ENCODE measurements at places on chromosomes 2 and 18.
A peak's percentile ranks its signal among the peaks of the same experiment; 100 is the strongest.

- peak; percentile 37 for DNase-seq
These were observed 48.5 kb upstream of the PROKR1 start for GRCh38 chr2:68594674-68595492.

- DNase-seq, result no peak
These were observed 65.5 kb downstream of the PARD6G start for GRCh38 chr18:80181642-80182461.

- DNase-seq, result no peak
These were observed 53.6 kb upstream of the EML6 start for GRCh38 chr2:54669677-54670484.

GRCh38 chr2:215760557-215760956 lies 252.8 kb downstream of the MREG start:
- DNase-seq, result no peak

DNA sequence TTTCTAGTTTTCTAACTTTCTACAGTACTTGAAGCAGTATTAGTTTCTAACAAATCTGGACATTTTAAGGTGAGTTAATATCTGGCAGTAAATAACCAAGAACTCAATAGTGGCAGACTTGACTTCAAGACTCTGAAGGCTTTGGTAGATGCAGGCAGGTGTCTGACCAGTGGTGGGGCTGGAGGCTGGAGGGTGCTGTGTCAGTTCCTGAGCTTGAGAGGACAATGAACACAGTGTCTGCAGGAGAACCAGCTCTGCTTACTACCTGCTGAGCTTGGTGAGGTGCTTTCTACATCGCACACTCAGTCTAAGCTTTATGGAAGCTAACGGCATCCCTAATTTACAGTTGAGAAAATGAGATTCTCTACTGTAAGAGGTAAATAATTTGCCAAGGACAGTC lies 21.2 kb downstream of the ALLC start:
- no peak for DNase-seq

DNA sequence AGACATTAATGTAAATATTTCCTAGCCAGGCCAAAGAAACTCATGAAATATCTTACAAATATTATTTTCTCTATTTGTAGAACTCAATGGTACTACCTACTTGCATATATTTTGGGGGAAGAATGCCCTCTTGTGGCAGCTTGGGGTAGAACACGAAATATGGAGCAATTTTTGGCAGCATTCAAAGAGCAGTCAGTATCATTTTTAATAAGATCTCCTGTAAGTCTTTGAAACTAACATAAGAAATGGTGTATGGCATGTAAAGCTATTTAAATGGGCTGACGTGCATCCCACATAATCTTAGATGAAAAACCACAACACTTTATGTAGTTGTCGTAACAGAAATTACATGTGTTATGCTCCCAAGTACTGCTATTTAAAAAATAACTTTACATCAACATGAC lies 62.3 kb upstream of the CCDC195 start:
- DNase-seq, result peak; percentile 59

- no peak for DNase-seq
These were observed 13.4 kb upstream of the CLASP1 start for GRCh38 chr2:121662656-121663055.

DNA sequence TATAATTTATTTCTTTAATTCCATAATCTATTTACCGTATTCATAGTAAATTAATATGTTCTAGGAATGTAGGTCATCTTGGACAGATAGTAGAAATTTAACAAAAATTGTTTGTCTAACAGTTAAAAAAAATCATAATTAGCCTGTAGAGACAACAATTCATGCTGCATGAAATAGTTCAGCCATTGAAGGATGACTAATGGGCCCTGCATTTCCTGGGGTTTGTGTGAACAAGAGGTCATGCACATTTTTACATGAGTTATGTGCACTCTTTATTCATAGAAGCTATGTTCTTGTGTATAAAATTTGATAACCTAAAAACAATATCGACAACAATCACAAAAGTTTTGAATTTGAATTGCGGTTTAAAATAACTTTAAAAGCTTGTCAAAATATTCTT lies 1663.6 kb downstream of the SUCLG1 start:
- no peak for DNase-seq

- no peak for DNase-seq
These were observed 77.7 kb upstream of the WDR75 start for GRCh38 chr2:189363559-189363958.

DNA sequence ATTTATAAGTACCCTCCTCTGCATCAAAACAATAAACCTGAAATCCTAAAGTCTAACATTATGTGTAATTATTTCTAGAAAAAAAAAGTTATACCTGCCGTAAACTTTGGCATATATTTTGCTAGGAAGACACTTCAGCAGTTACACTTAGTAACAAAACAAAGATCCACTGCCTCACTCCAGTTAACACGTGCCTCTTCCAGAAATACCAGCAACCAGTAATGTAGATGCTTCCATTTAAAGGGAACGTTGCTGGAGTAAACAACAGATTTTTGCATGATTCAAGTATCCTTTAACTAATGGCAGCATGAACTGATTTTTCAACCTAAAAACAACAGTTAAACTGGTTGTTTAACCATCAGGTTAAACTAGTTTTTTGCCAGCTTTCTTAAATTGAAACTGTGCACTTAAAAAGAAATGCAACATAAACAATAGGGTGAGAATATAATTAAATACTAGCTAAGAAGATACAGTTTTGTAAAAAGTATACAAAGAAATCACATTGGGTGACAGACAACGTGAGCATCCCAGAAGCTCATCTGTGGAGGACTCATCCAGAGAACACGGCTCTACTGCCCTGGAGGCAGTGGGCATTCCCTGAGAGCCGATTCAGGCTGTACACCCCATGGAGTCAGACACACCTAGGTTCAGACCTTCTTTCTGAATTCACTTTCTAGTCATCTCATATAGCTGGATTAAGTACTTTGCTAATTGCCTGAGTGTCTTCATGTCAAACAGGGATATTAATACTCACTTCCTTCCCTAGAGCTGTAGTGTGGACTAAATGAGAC lies 22.3 kb downstream of the MGAT4A start:
- DNase-seq, result no peak

DNA sequence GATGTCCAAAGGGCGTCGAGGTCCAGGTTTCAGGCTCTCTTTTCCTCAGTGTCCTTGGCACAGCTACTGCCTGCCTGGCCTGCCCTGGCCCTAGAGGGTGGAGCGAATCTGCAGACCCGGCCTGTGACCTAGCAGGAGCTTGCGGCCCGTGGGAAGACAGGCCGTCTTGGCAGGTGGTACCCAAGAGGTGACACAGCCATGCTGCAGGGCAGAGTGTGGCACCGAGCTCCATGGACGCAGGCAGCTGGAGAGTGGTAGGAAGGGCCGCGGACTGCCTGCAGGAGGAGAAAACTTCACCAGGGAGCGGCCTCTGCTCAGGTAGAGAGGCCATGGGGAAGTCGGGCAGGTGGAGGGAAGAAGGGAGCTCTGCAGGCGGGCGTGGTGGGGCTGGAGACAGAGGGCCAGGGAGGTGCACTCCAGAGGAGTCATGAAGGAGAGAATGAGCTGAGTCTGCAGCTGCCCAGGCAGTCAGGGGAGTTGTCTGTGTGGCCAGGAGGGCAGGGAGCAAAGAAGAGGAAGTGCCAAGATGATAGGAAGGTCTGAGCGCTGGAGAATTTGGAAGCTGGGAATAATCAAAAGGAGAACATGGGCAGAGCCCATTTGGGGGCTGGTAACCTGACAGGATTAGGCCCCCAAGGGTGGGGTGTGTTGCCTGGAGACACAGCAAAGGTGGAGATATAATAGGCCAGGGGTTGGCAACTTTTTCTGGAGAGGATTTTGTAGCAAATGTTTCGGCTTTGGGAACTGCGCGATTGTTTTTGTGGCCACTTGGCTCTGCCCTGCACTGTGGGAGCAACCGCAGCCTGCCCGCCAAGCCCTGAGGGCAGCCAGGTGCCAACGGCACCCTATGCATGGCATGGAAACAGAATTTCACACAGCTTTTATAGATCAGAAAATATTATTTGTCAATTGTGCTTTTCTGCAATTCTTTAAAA lies 154.4 kb upstream of the PXDN start:
- no peak for DNase-seq

DNA sequence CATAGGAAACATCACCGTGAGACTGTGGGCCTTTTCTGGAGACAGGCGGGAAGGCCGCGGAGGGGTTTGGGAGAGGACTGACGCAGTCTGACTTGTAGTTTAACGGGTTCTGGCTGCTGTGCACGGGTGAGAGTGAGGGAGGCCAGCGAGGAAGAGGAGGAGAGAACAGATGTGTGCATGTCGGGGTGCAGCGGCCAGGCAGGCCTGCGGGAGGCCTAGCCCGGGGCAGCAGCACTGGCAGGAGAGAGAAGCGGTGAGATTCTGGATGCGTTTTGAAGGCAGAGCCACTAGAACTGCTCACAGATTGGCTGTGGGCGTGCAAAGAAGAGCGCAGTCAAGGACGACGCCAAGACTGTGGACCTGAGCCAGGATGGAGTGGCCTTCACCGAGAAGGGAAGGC lies 53.9 kb downstream of the PTGR3 start:
- DNase-seq, result no peak

- no peak for DNase-seq
These were observed 2.6 kb downstream of the ANKRD44 start for GRCh38 chr2:197307933-197308521.

DNA sequence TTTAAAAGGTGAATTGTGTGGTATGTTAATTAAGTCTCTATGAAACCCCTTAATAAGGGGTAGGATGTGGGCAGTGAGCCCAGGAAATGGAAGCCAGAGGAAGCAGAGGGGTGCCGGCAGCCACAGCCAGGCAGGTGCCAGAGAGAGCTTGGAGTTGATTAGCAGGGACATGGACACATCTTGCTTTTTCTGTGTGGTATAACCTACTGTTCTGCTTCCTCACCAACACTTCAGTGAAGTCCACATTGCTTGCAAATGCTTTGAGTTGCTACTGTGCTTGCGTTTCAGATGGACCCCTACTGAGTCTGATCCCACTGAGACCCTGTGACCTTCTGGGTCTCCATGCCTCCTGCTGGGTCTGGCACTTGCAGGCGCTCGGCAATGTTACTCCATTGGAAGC lies 30.3 kb upstream of the ARHGEF4 start:
- DNase-seq, result no peak

DNA sequence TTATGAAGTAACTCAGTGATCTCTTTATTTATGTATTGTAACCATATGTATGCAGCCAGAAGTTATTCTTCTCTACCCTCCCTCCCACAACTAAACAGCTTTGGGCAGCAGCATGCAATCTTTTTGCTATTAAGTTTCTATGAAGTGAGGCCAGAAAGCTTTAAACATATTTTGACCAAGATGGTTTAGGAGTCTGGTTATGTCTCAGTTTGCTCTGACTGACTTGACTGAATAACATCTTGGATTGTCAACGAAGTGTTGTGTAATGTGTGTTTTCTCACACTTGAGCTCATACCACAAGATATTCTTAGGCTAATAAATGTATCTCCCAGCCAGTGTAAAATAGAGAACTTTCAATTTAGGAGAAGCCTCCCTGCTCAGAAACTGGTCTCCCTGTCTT lies 104.3 kb downstream of the TTC27 start:
- DNase-seq, result no peak

- peak; percentile 64 for DNase-seq
These were observed 20.6 kb downstream of the RPL37A start for GRCh38 chr2:216519154-216519762.

- no peak for DNase-seq
These were observed 12.2 kb downstream of the FHOD3 start for GRCh38 chr18:36309436-36310391.

GRCh38 chr2:151395509-151396374 lies 14.0 kb upstream of the RIF1 start:
- DNase-seq, result no peak

DNA sequence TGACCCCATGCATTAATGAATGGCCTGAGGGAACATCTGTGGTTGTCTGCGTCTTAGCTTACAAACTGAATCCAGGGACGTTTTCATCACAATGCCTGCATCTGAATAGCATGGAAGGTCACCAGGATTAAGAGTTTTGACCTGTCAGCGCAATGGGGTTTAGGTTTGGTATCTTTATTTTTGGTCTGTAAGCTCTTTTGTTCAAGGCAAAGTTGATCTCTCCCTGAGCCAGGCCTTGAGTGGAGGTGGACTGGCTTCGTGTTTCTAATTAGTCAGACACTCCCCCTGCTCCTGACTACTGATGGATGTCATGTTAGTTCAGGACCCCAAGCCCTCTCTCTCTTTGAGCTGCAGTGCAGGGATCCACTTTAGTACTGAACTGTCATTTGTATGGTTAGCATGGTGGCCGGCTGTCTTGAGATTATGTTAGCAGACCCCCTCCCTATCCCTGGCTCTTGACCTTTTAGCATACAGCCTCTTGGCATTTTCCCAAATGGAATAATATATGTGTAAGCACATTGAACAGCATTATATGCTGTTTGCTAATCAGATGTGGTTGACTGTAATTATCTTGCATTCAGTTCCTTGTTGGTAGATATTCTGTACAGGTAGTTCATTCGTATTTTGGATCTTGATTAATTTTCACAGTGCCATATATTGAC lies 59.2 kb downstream of the LYPD6 start:
- DNase-seq, result no peak

GRCh38 chr18:22286585-22286984 lies 117.2 kb downstream of the GATA6 start:
- DNase-seq, result no peak

DNA sequence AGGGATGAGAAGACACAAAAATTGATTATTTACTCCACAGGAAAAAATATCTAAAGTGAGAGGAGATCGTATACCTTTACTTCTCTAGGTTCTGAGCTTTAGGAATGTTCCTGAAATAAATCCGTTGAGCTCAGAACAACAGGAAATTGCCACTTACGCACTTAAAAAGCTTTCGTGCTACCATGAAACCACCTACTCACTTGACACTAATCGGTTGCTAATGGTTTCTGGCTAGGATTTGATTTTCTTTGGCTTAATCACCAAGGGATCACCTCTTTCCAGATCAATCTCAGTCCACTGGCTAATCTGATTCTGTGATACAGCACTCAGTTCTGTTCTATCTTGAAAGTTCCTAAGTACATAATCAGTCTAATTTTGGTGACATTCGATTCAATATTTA lies 419.6 kb downstream of the DLGAP1 start:
- no peak for DNase-seq

GRCh38 chr18:62370366-62370765 lies 45.3 kb downstream of the TNFRSF11A start:
- DNase-seq, result no peak

DNA sequence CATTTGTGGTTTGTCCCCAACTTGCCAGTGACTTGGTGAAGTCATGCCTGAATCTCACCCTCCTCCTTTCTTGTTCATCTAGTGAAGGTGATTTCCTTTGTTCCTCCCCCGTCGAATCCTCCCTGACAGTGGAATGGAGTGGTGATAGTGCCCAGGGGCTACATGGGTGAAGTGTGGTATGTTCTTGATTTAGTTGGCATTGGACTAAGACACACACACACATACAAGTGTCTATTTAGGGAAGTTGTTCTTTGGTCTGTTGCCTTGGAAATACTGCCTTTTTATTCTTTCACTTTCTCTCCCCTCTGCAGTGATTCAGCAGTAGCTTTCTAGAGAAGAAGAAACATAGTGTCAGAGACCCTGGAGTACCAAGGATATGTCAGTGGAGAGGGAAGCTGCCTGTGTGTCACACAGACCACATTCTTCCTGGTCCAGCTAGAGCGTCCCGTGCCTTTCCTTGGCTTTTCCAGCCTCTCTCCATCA lies 10.9 kb downstream of the INPP4A start:
- DNase-seq, result no peak

GRCh38 chr2:171008550-171009205 lies 79.6 kb downstream of the GORASP2 start:
- no peak for DNase-seq
